HT1080 (cell line): ENCODE measurements at places on chromosomes 11 and 22. TPM values are rescaled to one million over a fixed set of nuclear protein-coding genes. Genes with fewer than 3 reads are reported as not detected.

The CWF19L2 gene
- 8.0 and 9.0 TPM in 2 replicates for total RNA-seq

The YPEL1 gene
- 0.17 and 0.21 TPM in 2 replicates for total RNA-seq

The IL10RA gene
- not detected in 2 replicates for total RNA-seq

The CABP2 gene
- not detected in 2 replicates for total RNA-seq
